Stimulated activated CD4-positive, alpha-beta T cell treated with anti-CD3 and anti-CD28 coated beads, Interleukin-4, amount 100 ng/mL, for 48 hours (primary cell): ENCODE measurements at places on chromosomes 6 and 20.

- DNase-seq: no peak
These were observed 396.3 kb upstream of the EYS start for GRCh38 chr6:66103354-66103753.

DNA sequence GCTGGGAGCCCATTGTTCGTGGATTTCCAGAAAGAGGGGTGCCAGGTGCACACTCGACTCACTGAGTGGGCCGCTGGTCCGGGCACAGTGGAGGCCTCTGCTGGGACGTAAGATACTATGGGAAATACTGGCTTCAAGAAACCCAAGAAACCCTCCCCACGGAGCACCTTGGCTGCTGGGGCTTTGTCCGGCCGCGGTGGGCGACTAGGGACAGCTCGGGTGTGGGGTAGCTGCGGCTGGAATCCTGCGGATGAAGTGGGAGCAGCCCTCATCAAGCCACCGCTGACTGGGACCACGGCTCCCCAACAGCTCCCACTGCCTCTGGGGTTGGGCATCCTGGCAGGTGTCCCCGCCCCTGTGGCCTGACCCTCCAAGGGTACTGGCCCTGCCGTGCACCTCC lies 69.5 kb upstream of the GATA5 start:
- no peak for DNase-seq

- DNase-seq: no peak
These were observed 82.9 kb downstream of the LRFN2 start for GRCh38 chr6:40504274-40504673.

GRCh38 chr6:160337991-160338390 lies 10.2 kb upstream of the SLC22A3 start:
- no peak for DNase-seq

DNA sequence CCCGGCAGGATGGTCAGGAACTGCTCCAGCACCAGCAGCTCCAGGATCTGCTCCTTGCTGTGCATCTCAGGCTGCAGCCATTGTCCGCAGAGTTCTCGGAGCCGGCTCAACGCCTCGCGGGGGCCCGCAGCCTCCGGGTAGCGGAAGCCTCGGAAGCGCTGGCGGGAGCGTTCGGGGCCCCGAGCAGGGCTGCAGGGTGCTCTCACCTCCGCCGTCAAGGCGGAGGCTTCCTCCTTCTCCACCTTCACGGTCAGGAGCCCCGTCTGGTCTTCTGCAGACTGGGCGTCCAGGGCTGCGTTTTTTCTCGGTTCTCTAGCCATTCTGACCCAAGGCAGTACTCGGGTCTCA lies 434 bp downstream of the ZKSCAN4 start:
- DNase-seq: no peak
